ENCODE measurements at places on chromosomes 1 and 21.

- no peak for DNase-seq
Measured at GRCh38 chr1:63912643-63913042, 138.8 kb downstream of the ROR1 start.

DNA sequence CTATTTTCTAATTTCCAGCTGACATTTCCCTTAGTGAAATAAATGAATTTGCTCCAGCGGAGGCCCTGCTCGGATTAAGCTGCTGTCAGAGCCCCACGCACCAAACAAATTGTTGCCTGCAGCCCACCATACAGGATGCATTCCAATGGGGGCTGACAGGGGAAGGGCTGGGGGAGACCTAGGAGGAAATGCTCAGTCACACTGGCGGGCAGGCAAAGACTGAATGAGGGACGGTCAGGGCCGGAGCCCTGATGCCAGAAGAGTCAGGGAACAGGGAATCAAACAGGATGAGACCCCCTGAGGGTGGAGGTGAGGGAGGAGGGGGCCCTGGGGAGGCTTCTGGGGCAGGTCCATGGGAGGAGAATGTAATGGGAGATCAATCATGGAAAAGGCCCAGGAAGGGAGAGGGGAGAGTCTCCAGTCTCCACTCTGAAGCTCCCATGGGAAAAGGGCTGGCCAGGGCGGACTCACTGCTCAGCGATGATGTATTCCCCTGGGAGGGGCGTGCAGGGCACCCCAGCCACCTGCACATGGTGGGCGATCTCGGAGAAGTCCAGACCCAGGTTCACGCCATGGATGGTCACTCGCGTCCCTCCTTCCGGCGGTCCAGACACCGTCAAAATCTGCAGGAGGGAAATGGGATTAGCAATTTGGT is 149.4 kb upstream of the CD34 start:
- DNase-seq = no peak

GRCh38 chr1:220817907-220818306 is 31.2 kb downstream of the MTARC1 start:
- no peak for DNase-seq

DNA sequence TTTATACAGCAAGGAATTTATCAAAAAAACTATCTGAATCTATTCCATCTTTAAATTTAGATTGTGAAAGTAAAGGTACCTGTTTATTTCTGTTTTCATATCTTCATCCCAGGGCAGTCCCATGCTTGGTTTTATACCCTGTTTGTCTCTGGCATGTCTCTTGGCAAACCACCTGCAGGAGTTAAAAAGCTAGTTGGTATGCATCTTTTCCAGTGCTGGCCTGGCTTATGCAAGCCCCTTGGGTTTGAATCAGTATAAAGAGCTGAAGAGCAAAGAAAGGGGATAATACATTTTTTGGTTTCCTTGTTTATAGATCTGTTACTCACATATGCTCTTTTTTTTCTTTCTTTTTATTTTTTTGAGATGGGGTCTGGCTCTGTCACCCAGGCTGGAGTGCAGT is 37.8 kb downstream of the LRRC8C start:
- no peak for DNase-seq
